ENCODE measurements at places on chromosomes 7 and 10. TPM values are rescaled to one million over a fixed set of nuclear protein-coding genes. Genes with fewer than 3 reads are reported as not detected.

- peak; percentile 66 for DNase-seq
Observed at GRCh38 chr7:151894111-151895007, 17.4 kb upstream of the PRKAG2 start.

GRCh38 chr10:102504976-102505300 is 1.2 kb downstream of the SUFU start:
- peak; percentile 30 for DNase-seq

DNA sequence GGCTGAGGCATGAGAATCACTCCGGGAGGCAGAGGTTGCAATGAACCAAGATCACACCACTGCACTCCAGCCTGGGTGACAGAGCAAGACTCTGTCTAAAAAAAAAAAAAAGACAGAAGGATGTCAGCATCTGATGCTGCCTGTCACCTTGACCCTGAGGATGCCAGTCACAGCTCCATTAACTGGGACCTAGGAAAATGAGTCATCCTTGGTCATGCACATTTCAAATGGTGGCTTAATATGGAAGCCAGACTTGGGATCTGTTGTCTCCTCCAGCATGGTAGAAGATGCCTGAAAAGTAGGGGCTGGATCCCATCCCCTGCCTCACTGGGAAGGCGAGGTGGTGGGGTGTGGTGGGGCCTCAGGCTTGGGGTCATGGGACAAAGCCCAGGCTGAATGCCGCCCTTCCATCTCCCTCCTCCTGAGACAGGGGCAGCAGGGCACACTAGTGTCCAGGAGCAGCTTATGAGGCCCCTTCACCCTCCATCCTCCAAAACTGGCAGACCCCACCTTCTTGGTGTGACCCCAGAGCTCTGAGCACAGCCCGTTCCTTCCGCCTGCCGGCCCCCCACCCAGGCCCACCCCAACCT is 1.3 kb downstream of the NOS3 start:
- no peak for DNase-seq

DNA sequence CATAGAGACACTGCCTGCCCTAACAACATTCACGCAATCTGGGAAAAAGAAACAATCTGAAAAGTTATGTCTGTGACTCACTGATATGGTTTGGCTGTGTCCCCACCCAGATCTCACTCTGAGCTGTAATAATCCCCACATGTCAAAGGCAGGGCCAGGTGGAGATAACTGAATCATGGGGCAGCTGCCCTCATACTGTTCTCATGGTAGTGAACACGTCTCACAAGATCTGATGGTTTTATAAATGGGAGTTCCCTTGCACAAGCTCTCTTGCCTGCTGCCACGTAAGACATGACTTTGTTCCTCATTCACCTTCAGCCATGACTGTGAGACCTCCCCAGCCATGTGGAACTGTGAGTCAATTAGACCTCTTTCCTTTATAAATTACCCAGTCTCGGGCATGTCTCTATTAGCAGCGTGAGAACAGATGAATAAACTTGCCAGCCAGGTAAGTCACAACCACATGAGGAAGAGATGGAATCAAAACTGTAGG is 341.5 kb upstream of the AOAH start:
- DNase-seq, result no peak

- DNase-seq, result no peak
Observed at GRCh38 chr7:122135275-122135674, 8.8 kb downstream of the AASS start.

The CPVL gene
- 50.2 TPM for total RNA-seq

DNA sequence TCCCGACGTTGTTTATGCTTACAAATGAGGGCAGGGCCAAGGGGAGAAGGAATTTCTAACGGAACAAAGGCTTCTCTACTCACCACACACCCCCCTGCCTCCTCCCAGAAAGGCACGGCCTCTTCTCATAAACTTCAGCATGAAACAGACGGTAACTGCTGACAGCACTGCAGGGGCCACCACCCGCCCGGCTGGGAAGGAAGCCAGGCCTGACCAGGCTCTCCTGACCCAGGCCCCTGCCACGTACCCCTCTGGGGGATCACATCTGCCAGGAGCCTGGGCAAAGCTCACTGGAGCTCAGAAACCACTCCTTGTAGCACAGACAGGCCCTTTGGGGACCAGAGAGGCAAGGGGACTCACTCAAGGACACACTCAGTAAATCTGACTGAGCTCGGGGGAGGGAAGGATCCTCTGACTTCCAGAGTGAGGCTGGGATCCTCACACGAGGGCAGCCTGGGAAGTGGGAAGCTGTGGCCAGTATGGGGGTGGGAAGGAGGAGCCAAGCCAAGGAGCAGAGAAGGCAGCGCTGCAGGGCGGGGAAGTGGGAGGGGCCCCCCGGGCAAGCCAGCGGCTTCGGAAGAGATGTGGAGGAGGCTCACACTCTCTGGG is 46.1 kb downstream of the ZCCHC24 start:
- DNase-seq, result peak; percentile 95

The SFXN2 gene
- 5.1 TPM for total RNA-seq

The HHEX gene
- total RNA-seq, result 11.5 TPM

Measured in aorta (tissue), 5 donors.